ENCODE measurements at places on chromosomes 4 and X. TPM values are rescaled to one million over a fixed set of nuclear protein-coding genes. Genes with fewer than 3 reads are reported as not detected.

GRCh38 chr4:15963001-15963451, at the start of gene FGFBP2:
Gene FGFBP2, minus strand, starts transcription at chr4:15963175. Its CDS starts 46 bp downstream, at chr4:15963129.
- DNase-seq: no peak

DNA sequence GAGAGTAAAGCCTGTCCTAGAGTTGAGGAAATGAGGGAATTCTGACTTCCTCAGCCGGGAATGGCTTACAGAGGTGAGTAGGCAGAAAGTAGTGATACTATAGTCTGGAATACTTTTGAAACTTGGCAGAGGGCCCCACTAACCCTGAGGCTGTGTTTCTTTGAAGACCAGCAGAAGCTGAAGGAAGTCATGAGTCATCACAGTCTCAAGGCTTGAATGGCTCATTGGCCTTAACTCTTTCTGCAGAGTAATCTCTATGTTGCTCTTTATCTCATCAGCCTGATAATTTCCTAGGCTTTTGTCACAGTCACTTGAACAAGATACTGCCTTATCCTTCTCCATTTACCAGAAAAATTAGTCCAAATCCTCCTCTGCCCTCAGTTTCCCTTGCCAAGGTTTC, 80.8 kb downstream of the ANKRD50 start:
- DNase-seq: no peak

DNA sequence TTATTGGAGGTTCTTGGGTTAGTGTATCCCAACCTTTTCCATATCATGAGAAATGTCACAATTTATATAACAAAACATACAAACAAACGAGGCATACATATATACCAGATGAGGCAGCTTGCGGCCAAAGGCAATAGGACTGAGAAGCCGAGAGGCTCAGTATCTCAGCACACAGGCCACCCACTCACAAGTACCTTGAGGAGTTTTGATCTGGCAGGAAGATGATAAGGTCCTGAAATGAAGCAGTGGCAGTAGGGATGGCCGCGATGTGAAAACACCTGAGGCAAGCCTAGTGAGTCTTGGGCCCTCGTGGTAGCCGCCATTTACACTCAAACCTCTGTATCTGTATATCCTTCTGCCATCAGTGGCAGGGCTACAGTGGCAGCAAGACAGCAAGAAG, 55.3 kb upstream of the PRPS1 start:
- no peak for DNase-seq

PDLIM3 gene
- 148 TPM for total RNA-seq

GRCh38 chrX:110087485-110088356, 84.8 kb downstream of the TMEM164 start:
- no peak for DNase-seq

ERAS gene
- total RNA-seq: not detected

GRCh38 chr4:167616476-167616875, 382.2 kb upstream of the SPOCK3 start:
- no peak for DNase-seq

Measured in vagina (tissue), 2 donors.